ENCODE measurements at places on chromosomes 13 and 19. TPM values are rescaled to one million over a fixed set of nuclear protein-coding genes. Genes with fewer than 3 reads are reported as not detected.

DNA sequence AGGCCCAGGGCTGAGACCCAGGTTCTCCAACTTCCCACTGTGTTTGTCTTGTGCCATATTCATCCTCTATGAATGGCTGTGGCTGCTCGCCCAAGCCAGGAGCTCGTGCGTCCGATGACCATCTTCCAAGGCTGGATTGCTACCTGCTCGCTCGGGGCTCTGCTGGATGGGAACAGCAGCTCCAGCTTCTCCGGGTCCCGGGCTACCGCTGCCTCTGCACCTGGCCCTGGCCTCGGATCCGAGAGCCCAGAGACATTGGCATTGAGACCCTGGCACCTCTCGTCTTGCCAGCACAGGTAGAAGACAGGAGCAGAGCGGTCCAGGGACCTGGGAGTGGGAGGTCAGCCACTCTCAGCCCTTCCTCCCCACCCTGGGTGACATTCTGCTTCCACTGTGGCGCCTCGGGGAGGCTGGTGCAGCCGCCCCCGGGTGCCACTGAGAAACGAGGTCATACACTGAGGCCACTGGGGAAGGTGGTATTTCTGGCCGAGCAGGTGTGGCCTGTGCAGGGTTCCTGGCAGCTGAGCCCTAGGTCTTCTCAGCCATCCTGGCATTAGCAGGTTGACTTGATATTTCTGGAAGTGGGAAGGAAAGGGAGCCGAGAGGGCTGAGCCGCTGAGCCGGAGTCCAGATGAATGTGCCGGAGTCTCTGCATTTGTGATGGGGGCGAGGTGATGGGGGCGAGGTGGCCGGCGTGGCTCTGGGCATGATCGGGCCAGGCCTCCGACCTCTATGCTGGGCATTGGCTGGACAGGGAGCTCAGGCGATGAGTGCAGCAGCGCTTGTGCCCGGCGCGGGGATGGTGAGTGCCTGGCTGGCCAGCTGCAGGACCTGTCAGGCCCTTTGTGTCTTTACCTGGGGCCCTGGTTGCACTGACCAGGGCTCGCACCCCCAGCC is 18.6 kb downstream of the NDUFB7 start:
- DNase-seq = no peak

DNA sequence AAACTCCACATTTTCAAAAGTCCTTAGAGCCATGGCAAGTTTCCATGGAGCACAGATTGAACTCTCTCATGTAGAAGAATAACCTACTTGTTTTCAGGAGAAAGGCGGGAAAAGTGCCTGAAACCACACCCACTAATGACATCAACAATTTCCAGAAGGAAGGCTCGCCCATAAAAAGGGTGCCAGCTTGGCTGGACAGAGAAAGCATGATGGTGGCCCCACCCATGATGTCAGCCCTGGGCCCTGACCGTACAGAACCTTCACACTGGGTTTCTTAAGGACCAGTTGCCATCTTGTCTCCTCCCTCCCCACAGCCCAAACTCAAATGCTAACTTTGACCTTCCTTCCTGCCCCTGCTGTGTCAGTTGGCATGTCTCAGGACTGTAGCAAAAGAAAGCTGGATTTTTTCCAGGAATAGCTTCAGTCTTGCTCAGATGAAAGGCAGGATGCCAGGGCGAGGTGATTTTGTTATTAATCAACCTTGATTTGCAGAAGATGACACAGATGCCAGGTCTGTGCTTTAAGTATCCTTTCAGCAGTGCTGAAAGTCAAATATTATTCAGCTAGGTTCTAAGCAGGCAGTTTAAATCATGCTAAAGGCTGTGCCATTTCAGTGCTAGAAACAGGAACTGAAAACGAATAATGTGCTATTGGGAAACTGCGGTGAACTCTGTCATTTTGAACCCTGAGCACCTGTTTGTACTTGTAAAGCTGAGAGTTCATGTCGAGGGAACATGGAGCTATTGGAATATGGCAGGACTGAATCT is 89.5 kb upstream of the RFC3 start:
- peak; percentile 26 for DNase-seq

- peak; percentile 89 for DNase-seq
Measured at GRCh38 chr13:93235258-93236015, 8.8 kb downstream of the GPC6 start.

The UBAC2 gene
- total RNA-seq = 44.8 TPM

The CEACAM20 gene
- not detected for total RNA-seq

DNA sequence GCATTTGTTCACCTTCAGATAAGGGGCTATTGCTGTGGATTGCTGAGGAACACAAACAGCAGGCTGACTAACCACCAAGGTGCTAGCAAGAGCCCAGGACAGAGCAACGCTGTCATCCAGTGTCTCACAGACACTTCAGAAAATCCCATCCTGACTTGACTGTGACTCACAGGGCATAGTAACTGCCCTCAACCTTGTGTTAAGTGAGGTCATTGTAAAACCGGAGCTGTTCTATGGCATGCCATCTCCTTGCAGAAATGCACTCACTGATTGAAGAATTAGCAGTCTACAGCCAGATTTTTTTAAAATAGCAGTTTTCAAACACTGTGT is 51.1 kb downstream of the TNFRSF19 start:
- DNase-seq = peak; percentile 95

The ZNF177 gene
- total RNA-seq = 1.8 TPM

GRCh38 chr13:20840568-20840967 is 62.0 kb downstream of the XPO4 start:
- no peak for DNase-seq

- DNase-seq = no peak
Measured at GRCh38 chr13:21360463-21360862, 98.6 kb downstream of the ZDHHC20 start.

- peak; percentile 37 for DNase-seq
Measured at GRCh38 chr19:15108145-15108844, 1.1 kb downstream of the SYDE1 start.

The MLLT1 gene
- 19.1 TPM for total RNA-seq

DNA sequence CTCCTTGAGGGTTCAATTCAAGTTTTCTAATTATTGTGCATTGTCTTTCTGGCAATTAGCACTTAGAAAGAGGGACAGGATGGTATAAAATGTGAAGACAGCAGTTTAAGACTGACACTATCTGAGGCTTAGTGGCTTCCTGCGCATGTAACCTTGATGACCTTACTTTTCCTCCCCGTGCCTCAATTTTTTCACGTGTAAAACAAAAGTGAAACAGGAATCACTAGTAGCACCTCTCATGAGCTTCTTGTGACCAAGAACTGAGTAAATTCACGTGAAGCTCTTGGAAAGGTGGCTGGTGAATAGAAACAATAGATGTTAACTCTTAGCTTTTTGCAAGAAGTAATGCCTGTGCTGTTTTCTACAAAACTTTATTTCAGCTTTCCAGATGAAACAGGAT is 233.9 kb downstream of the LMO7 start:
- no peak for DNase-seq

The ZNF766 gene
- total RNA-seq = 9.5 TPM

The ZNF726 gene
- total RNA-seq = 4.8 TPM

The CNMD gene
- not detected for total RNA-seq

DNA sequence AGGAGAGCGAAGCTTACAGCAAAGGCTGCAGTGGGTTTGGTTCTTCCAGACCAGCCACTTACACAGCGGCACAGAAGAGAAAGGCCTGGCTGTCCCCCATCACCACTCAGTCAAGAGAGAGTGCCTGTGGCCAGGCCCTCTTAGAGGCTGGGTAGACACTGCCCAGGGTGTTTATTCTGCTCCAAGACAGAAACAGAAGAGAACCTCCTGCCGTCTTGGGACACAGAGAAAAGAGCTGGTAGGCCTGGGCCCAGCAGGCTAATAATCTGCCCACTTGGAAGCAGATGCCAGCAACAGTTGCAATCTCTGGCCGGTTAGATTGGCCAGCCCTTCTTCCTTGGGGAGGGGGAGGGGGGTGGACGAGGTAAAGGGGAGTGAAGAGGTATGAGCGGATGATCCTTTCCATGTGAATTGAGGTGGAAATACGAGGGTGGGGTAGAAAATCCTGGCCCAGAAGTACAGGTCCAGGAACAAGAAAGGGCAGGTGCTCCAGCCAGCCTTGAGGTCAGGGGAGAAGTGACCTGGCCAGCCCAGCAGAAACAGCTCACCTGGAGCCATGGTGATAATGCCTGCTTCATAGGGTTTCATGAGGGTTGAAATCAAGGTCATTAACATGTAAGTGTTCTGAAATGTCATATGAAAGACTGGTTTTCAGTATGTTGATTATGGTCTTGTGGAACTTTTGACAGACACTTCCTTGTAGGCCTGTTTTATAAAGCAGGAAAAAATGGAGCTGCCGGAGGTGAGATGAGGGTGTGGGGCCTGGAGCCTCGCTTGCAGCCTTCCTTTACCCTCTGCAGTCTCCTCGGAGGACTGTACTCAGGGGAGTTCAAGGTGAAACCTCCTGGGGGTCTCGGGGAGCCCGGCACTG is 116.9 kb downstream of the SIPA1L3 start:
- no peak for DNase-seq

DNA sequence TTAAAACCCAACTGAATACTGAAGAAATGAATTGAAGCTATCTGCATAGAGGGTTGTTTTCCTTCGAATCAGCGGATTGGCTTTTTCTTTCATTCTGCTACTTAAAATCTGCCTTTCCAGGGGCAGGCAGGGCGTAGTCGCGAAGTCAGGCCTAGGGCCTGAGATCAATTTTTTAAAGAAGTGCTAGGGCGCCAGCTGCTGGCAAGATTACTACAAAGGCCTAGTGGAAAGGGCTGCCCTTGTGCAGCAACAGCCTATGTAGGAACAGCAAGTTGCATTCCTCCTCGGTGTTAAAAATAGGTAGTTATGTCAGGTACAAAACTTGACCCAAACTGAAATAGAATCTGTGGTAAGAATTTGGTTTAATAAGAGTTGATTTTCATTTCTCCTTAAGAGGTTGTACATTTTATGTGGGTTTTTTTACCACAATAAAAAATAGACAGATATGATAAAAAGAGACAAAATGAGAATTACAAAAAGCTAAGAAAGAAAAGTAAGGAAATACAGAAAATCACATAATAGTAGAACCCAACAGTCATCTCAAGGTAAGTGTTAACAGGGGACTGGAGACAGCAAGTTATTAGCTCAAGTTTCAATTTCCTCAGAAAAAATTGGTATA is 9.5 kb upstream of the URAD start:
- peak; percentile 71 for DNase-seq

The IGFL3 gene
- total RNA-seq = not detected

DNA sequence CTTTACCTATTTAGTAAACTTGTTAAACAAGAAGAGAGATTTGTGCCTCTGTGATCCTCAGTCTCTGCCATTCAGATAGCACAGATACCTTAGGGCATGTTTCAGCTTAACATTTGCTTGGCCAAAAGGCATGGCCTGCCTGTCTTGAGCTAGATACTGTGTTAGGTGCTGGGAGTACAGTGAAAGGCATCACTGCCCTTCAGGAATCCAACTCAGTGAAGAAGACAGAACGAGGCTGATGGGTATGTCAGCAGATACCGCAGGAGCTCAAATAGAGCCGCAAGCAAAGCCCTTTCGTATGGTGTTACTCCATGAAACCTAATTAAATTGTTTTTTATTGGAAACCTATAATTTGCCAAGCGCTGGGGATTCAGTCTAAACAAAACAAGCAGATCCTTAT is 12.9 kb downstream of the ZNF507 start:
- no peak for DNase-seq

The ATP8B3 gene
- 0.32 TPM for total RNA-seq

DNA sequence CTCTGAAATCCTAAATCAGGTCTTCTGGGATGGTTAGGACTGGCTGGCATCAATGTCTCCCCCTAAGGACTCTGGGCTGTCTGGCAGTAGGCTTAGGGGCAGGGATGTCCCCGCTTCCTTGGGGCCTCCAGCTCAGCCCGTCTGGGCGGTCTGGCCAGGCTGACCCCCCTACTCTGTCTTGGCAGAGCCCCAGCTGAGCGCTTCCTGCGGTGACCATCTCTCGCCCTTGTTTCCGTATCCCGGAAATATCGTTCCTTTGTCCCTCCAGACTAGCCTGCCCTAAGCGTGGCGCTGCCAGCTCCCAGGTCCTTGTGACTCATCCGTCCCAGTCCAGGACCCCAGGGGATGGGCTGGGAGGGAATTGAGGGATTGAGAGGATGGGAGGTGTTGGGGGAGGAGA is 11.3 kb downstream of the GTPBP3 start:
- peak; percentile 55 for DNase-seq

The HSH2D gene
- not detected for total RNA-seq

- DNase-seq = no peak
Measured at GRCh38 chr13:84566780-84567179, 684.5 kb upstream of the SLITRK1 start.
